ENCODE measurements at places on chromosomes 13 and 19. TPM values are rescaled to one million over a fixed set of nuclear protein-coding genes. Genes with fewer than 3 reads are reported as not detected.

The FFAR1 gene
- 2.1 TPM for total RNA-seq

- peak; percentile 88 for DNase-seq
Measured at GRCh38 chr13:114226699-114227323, 7.9 kb upstream of the CDC16 start.

The LMTK3 gene
- total RNA-seq = 21.6 TPM

DNA sequence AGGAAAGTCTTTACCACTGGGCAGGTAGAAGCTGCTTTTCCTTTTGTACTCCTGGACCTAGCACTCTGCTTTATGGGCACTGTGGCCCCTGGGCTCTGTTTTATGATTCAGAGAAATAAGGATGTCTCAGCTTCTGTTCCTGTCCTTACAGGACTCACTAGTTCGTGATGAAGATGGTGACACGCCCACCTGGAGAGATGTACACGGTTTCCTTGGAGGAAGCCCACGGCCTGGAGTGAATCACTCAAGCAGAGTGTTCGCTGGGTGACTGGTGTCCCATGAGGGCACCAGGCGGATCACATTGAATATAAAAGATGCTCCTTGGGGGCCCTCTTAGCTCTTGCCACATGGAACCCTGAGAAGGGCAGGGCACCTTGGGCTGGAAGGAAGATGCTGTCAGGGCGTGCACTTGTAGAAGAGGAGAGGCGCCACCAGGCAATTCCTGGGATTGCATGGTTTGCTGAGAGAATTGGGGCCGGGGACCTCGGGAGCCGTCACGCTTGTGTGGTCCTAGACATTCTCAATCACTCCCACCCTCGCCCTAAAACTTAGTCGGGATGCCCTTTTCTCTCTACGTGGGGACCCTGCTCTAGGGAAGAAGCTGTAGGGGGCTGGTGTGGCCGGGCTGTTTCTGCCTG lies 202.6 kb downstream of the TSHZ3 start:
- no peak for DNase-seq

- DNase-seq = peak; percentile 71
Measured at GRCh38 chr19:55640043-55640576, 692 bp upstream of the ZNF580 start.

DNA sequence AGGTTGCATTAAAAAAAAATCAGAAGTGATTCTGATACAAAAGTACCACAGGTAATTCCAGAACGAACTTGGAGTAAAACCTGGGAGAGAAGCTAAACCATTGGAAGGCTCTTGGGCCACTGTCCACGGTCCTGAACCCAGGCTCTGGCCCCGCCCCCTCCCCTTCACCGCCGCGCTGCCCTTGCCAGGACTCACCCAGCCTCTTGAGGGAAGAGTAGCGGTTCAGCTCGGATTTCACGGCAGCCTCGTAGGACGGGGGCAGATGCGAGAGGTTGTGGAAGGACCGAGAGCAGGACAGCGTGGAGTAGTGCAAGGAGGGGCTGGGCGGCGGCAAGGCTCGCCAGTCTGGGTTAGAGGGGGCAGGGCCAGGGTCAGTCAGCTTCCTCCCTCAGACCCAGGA lies 5.7 kb downstream of the SHISA7 start:
- no peak for DNase-seq

GRCh38 chr13:100662468-100663211 lies 12.0 kb downstream of the TMTC4 start:
- DNase-seq = peak; percentile 53

The ZBTB32 gene
- not detected for total RNA-seq

- DNase-seq = no peak
Measured at GRCh38 chr13:74835579-74835978, 646.4 kb downstream of the TBC1D4 start.

GRCh38 chr19:17001603-17002183 lies 24.9 kb downstream of the CPAMD8 start:
- DNase-seq = no peak

GRCh38 chr13:40288259-40288658 lies 378.2 kb downstream of the FOXO1 start:
- no peak for DNase-seq

The PLVAP gene
- not detected for total RNA-seq

DNA sequence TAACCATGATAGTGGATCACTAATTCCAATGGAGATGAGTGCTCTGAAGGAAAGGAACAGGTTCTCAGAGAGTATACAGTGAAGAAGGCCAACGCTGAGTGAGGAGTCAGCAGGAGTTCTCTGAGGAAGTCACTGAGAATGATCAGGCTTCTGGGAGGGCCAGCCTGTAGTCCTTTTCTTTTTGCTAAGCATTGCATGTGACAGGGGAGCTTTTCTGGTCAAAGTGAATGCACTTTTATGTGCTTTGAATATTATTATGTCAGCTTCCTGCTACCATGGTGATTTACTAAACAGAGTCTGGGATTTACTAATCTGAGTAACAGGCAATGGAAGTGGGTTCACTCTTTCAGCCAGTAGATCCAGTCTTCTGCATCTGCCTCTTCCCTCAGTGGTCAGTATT lies 81.1 kb upstream of the SERP2 start:
- DNase-seq = no peak

The TPRX2 gene
- not detected for total RNA-seq

GRCh38 chr13:114219392-114219791 lies 15.3 kb upstream of the CDC16 start:
- no peak for DNase-seq

The NTF4 gene
- 3.9 TPM for total RNA-seq

GRCh38 chr19:1526979-1527649 lies 3.2 kb downstream of the PLK5 start:
- DNase-seq = no peak

The ATP1A3 gene
- total RNA-seq = 5.6 TPM

The GAPDHS gene
- not detected for total RNA-seq

GRCh38 chr13:50340551-50341287 lies 325.5 kb downstream of the KCNRG start:
- DNase-seq = no peak

DNA sequence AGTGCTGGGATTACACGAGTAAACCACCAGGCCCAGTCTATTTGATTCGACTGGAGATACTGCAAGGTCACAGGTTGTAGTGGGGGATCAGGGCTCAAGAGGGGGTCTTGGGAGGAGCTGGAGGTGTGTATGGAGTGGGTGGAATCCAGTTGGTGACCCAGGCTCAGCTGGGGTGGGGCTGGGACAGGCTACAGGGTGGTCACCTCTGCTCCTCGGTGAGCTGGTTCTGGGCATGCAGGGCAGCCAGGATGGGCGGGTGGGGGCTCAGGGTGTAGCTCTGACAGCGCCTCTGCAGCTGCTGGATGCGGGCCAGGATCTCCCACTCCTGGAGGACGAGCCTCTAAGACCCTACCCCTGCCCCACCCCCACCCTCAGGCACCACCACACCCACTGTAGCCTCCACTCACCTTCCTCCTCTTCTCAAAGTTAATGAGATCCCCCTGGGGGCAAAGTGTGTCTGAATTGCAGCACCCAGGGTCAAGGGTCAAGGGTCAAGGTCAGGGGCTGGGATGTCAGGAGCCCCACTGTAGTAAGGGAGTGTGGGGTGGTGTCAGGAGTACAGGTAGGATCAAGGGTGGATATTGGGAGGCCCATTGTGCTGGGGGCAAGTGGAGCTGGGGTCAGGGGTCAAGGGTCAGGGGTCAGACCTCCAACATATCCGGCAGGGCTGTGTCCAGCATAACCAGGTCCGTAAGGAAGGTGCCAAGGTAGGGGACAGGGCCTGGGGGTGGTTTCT lies 17.1 kb downstream of the RGL3 start:
- no peak for DNase-seq

DNA sequence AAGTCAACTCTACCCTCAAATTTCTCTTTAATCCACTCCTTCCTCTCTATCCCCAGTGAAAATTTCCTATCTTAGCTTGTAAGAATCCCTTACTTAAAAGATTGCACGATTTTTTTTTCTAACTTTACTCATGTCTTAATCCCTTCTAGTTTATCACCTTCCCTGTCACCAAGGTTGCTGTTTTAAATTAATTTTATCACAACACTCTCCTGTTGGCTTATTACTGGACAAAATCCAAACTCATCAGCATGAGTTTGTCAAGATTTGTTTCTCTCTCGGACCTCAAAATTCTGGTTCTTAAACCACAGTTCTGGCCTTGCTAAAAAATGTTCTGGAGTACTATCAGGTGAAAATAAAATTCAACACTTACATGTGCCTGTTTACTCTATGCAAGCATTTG lies 959.1 kb upstream of the SLC10A2 start:
- no peak for DNase-seq

The CYP2F1 gene
- total RNA-seq = not detected

The CLDND2 gene
- 0.97 TPM for total RNA-seq

DNA sequence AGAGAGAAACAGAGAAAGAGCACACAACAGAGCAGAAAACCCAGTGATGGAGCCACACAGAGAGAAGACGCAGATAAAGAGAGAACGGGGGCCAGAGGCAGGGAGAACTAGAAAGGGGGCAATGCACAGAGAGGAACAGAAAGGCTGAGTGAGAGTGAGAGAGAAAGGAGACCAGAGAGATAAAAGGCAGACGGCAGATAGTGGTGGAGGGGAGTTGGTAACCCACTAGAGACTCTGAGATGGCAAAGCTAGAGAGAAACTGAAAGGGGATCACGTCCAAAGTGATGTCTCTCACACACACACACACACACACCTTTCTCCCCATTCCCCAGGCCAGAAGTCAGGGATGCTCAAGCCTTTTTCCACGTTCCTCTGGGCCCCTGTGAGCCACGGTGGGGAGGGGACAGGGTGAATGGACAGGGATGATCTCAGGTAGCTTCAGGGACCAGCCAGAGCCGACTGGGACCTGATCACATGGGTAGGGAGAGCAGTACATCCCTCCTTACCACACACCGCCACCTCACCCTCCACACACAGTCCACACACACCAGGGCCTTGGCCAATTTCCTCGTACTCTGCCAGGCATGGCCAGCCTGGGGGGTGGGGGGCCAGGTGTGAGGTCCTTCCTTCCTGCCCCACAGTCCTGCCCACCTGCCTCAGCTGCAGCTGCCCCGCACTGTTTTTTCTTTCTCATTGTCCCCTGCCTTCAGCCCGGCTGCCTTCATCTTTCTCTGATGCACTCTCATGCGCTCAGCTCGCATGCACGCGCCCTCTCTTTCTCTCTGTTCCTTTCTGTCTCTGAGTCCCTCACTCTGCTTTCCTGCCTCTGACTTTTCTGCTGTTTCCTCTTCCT lies 22.5 kb upstream of the POU2F2 start:
- DNase-seq = no peak

DNA sequence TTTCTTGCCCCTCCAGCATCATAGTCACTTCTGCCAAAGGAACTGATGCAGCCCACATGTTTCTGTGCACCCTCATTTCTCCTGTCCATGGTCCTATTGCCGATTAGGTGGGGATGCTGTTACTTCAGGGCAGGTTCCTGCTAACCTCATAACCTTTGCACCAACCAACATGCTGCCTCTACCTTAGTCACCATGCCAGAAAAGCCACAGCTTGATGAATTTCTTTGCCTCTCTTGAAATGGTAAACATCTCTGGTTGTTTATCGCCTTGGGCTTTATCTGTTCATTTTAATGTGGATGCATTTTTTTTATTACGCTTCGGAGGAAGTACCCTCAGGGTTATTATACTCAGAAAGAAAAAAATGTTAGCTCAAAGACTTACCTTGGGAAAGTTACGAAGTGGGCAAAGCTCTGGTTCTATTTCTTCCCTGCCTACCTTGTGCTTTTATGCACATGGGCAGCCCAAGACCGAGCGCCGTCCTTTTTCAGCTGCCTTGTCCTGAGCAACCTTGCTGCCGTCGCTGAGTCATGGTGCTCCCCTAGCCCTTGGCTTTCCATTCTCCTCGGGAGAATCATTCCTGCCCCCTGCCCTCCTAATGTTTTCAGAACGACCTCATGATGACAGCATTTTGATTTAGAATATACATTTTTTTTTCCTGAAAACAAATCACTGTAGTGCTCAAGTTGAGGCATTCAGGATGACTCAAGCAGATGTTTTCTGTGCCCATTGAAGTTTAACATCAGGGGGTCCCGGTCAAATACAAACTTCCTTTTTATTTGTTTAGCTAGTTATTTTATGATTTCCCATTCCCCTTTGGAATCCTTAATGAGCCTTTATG lies 280.0 kb downstream of the SHISA2 start:
- DNase-seq = no peak

The SULT2A1 gene
- total RNA-seq = 4.4 TPM

DNA sequence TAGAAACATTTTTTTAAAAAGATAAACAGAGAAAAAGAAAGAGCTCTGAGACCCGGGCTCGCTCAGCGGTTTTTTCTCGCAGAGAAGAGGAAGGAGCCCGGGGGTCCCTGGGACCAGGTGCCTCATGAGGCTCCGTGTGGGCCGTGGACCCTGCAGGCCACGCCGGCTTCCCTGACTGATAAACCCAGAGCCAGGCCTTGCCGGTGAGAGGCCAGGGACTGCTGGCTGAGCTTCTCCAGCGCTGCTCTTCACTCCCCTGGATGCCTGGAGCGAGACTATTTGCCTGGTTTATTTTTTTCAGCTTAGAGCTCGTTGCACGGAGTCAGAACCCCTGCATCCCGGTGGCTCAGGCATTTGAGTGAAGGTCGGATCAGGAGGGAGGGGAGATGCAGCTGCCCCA lies 53.4 kb upstream of the F7 start:
- no peak for DNase-seq

GRCh38 chr19:11159598-11160439 lies 4.2 kb upstream of the SPC24 start:
- no peak for DNase-seq

DNA sequence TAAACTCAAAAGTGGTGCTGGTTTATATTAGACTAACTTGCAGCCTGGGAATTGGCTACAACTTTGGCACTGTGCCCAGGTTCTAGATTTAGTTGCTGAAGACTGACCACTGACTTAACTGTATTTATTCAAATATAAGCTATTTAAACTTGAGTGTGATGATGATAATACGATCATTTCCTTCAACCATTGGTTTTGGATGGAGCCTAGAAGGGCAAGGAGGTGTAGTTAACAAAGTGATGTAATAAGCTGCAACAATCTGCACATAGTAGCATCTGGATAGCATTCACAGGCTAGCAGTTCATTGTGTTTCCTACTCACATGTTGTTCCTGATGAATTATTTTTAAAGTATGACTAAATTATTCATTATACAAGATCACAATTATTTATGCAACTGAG lies 55.2 kb upstream of the DACH1 start:
- DNase-seq = no peak

The ASF1B gene
- 14.8 TPM for total RNA-seq

The WTIP gene
- total RNA-seq = 29.3 TPM

- DNase-seq = no peak
Measured at GRCh38 chr13:99605420-99606323, 104.4 kb downstream of the TM9SF2 start.

The ZNF45 gene
- total RNA-seq = 19.2 TPM

DNA sequence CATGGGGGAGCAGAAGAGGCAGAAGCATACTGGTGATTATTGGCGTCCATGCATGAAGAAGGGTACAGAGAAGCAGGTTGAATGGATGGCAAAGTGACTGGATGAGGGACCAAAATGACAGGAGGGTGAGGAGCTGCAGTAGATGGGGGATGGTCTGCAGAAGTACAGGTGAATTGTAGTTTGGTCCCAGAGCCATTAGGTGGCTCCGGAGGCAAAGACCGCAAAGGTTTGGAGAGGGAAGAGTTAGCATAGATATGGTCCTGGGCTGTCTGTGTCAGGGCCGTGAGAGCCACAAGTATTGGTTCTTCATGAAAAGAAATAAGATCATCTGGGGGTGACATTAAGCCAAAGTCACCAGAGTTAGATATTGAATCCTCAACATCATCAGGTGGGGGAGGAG lies 59.0 kb upstream of the ZNF726 start:
- DNase-seq = no peak
